Activated T-helper 9 cell treated with anti-CD3 and anti-CD28 coated beads, Interleukin-2, amount 50 U/mL, for 16 hours (primary cell): ENCODE measurements at places on chromosomes 16 and 17.

- no peak for DNase-seq
These were observed 20.7 kb downstream of the STAT5B start for GRCh38 chr17:42255445-42255844.

- no peak for DNase-seq
These were observed 28.7 kb downstream of the MRM1 start for GRCh38 chr17:36629970-36630502.

- no peak for DNase-seq
These were observed 9.8 kb upstream of the BRCA1 start for GRCh38 chr17:43134774-43135453.

GRCh38 chr17:74403512-74404137, 28.3 kb upstream of the GPRC5C start:
- DNase-seq, result no peak

DNA sequence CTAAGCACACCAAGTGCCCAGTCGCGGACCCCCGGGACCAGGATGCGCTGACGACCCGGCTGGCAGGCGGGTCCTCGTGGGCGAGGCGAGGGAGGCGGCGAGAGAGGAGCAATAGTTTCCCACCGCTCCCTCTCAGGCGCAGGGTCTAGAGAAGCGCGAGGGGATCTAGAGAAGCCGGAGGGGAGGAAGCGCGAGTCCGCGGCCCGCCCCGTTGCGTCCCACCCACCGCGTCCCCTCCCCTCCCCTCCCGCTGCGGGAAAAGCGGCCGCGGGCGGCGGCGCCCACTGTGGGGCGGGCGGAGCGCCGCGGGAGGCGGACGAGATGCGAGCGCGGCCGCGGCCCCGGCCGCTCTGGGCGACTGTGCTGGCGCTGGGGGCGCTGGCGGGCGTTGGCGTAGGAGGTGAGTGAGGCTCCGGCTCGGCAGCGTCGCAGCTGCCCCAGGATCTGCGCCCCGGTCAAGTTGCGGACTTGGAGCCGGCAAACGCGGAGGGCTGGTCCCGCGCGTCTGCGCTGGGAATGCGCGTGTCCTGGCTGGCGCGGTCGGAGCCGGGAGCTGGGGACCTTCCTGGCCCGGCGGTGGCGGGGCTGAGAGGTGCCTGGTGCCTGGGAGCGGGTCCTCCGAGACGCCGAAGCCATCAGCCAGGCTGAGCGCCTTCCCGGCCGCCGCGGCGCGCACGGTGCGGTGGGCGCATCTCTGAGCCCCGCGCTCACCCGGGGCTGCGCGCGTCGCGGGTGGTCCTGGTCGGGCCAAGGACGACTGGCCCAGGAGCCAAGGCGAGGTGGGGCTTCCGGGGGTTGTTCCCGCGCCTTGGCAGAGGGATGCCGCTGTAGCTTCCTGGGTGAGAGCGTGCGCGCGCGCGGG, at the start of gene ITGB3:
TSS of gene ITGB3 (plus strand) at position 287 of the 862 bp plus-strand sequence. CDS start at position 322, 35 bp downstream.
- peak; percentile 44 for DNase-seq

- no peak for DNase-seq
These were observed 80.4 kb upstream of the AKTIP start for GRCh38 chr16:53583401-53583800.

GRCh38 chr17:81666092-81666341, 388 bp downstream of the OXLD1 start:
- no peak for DNase-seq

DNA sequence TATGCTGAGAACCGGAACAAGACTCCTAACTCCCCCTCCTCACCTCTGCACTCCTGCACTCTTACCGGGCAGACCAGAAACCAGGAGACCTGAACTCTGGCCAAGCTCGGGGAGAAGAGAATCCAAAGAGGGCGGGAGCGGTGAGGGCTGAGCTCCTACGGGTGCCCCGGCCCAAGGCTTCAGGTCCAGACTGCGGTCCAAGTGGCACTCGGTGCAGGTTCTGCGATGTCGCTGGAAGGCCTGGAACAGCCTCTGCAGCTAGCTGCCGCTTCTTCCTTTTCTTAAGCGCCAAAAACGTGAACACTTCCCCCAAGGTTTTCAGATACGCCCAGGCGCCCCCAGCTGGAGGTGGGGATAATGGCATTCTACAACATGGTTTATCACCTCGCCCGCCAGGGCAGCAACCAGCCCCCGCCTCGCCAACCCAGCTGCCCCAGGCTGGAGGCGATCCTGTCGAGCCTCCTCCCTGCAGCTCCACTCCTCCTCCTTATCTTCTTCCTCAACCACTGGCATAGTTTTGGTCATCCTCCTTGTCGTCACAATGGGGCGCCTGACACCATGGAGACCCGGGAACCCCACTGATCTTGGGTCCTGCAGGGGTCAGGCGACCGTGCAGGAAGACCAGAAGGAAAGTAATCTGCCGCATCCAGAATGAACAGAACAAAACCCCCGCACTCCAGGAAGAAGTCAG, 1735.9 kb downstream of the TP53TG3F start:
- no peak for DNase-seq

GRCh38 chr17:79799174-79799537, 2.3 kb upstream of the CBX8 start:
- no peak for DNase-seq

- no peak for DNase-seq
These were observed 8.4 kb downstream of the LITAFD start for GRCh38 chr16:8890549-8890921.

GRCh38 chr16:4087099-4087885, 28.9 kb downstream of the ADCY9 start:
- DNase-seq, result no peak
